Activated gamma-delta T cell (primary cell): ENCODE measurements at places on chromosomes 7 and 10.
A peak's percentile ranks its signal among the peaks of the same experiment; 100 is the strongest.

- DNase-seq = no peak
Observed at GRCh38 chr7:34523226-34523918, 134.6 kb upstream of the NPSR1 start.

GRCh38 chr10:126459032-126459831, 71.0 kb upstream of the ADAM12 start:
- DNase-seq = no peak

GRCh38 chr7:10015687-10016086, 958.0 kb upstream of the PHF14 start:
- no peak for DNase-seq

DNA sequence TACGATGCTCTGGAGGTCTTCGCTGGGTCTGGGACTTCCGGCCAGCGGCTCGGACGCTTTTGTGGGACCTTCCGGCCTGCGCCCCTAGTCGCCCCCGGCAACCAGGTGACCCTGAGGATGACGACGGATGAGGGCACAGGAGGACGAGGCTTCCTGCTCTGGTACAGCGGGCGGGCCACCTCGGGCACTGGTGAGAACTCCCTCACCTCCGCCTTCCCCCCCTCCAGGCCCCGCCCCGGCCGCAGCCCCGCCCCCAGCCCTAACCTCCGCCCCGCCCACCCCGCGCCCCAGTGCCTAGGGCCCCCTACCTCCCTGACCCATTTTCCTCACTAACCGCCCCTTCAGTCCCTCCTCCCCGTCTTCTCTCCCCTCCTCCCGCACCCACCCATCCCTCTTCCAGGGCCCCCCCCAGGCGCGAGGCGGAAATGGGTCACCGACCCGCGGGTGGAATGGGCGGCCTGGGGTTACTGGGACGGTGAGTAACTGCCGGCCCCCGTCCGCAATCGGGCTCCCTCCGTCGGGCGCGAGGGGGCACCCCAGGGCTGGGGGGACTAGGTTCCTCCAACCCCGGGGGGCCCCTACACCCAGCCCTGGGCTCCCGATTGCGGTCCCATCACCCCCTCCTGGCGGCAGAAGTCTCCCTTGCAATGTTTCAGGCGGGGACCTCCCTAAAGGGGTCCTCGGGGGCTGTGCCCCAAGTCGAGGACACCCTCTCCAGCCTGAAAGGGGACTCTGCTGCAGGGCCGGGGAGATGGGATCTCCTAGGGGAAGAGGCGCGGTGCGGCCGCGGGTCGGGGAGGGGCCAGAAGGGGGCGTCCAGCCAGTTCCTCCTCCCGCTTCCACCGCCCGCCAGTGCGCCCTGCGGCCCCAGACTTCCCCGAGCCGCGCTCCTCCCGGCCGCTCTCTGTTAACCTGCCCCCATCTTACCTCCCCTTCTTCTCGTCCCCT, 2.1 kb downstream of the PCOLCE start:
- DNase-seq = peak; percentile 80

GRCh38 chr10:45817130-45817859, 30.0 kb downstream of the AGAP4 start:
- no peak for DNase-seq

- DNase-seq = no peak
Observed at GRCh38 chr10:1240341-1240775, 184.2 kb downstream of the WDR37 start.

DNA sequence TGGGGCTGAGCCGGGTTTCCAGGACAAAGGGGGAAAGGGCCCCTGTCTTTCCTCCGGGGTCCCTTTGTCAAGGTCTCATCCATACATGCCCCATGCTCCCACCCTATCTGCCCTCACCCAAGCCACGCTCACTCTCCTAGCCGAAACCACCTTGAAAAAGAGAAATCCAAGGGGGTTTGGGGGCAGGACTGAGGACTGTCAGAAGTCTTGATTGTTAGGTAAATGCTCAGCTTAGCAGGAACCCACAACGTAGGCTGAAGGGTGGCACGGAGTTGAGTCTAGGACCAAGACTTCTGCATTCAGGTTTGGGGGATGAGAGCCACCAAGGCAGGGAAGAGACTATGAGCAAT, 719 bp upstream of the PGAM2 start:
- no peak for DNase-seq

DNA sequence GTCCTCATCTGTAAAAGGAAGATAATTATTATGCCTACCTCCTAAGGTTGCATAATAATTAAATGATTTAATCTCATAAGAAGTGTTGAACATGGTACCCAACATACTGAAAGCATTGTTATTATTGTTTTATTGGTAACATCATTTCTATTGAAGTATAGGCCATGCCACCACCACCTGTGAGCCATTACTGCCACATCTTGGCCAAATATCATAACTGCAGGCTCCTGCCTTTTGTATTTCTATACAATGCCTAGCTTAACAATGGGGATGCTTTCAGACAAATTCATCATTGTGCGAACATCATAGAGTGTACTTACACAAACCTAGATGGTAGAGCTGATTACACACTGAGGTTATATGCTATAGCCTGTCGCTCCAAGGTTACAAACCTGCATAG, 61.1 kb upstream of the NPSR1 start:
- no peak for DNase-seq

DNA sequence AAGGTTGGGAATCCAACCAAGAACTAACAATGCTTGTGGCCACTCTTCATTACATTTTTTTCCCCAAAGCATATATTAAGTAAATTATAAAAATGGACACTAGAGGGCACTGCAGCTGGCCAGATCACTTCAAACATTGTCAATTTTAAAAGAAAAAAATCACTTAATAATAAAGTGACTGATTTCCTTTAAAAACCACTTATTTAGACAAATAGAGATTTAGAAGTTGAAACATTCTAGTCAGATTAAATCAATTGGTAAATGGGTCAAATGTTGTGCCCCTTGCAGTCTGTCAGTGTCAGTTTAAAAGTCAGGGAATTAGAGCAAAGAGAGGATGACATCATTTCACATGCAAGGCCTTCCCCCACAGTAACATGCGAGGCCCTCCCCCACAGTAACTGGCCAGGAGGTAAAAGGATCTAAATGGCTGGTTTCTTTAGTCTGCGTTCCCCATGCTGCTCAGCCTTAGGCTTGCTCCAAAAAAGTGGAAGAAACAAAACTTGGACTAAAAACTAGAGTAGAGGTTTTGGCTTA, 177.9 kb downstream of the SKAP2 start:
- DNase-seq = no peak

DNA sequence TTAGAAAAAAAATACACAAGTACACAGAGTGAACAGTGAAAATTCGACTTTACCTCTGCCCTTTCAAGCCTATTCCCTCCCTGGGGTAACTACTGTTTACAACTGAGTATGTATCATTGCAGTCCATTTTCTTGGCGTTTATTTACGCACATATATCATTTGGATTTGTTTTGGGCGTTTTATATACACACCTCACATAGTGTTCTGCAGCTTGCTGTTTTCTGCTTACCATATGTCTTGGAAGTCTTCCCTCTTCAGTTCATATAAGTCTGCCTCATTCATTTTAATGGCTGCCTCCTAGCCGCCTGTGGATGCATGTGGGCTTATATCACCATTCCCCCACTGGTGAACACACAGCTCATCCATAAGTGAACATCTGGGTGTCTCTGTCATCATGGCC, 41.6 kb upstream of the COL13A1 start:
- no peak for DNase-seq

GRCh38 chr10:62545160-62546066, 171.2 kb downstream of the ZNF365 start:
- DNase-seq = no peak

GRCh38 chr7:2758673-2759616, 70.9 kb downstream of the AMZ1 start:
- no peak for DNase-seq

DNA sequence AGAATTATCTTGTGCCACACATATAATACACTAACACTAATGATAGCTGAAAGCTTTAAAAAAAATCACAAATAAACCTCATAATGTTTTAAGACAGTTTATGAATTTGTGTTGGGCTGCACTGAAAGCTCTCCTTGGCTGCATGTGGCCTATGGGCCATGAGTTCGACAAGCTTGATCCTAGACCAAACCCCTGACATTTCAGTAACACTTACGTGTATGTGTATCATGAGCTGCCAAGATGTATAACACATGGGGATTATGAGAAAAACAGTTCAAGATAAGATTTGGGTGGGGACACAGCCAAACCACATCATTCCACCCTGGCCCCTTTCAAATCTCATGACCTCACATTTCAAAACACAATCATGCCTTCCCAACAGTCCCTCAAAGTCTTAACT, 823.8 kb downstream of the PCDH15 start:
- no peak for DNase-seq

DNA sequence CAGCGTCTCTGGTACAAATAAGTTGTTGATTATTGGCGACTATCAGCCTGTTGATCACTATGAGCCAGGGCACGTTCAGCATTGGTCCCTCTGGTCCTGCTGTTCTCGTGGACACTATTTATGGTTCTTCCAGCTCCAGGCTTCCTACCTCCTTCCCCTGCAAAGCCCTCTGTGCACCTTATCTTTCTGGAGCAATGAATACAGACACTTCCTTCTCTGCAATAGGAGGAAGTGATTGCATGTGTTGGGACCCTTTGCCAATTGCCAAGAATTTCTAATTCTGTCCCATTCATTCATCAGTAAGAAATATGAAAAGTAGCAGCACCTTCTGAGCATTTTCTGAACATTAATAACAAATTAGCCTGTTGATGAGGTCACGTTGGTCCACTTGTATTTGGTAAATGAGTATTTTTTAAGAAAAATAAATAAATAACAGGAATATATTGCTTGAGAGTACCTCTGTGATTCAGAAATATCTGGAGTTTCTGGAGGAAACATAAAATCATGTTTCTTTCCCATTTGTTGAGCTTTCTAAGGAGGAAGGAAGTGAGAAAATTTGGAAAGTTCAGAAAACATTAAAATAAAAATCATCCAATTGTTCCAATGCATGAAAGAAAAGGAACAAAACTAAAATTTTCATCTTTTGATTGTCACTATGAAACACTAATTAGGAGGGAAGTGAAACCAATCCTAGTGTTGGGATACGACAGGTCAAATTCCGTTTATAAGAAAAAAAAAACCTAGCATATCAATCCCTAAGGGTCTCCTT, 259.1 kb upstream of the KLF6 start:
- DNase-seq = no peak

- DNase-seq = no peak
Observed at GRCh38 chr10:36441557-36441956, 683.8 kb upstream of the ANKRD30A start.

- DNase-seq = no peak
Observed at GRCh38 chr7:80908360-80908797, 10.5 kb downstream of the SEMA3C start.

DNA sequence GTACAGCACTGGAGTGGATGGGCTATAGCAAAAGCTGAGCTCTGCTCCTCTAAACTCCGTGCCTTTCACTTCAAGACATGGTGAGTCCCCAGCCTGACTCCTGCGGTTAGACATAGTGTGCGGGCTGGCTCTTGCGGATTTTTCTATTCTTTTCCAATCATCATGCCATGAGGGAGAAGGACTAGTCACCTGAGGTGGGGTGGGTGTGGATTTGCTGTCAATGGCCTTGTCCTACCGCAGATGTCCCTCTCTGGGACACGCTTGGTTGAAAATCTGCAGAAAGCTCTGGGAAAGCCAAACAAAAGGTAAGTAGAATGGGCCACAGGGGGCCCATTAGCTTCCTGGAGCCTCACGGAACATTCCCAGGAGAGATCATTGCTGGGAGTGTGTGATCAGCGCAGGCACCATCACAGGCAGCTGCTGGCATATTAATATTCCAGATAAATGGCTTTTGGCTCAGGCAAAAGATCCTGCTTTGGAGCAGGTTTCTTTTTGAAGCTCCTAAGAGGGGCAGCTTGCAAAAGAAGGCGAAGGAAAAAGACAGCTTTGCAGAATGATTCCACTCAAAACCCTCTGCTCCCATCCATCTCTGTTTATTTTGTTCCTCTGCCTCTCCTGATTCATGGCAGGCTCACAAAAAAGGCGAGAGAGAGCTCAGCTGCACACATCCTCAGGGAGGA, 509.0 kb upstream of the ZMIZ1 start:
- no peak for DNase-seq

- no peak for DNase-seq
Observed at GRCh38 chr10:119616882-119617570, 20.3 kb upstream of the TIAL1 start.

DNA sequence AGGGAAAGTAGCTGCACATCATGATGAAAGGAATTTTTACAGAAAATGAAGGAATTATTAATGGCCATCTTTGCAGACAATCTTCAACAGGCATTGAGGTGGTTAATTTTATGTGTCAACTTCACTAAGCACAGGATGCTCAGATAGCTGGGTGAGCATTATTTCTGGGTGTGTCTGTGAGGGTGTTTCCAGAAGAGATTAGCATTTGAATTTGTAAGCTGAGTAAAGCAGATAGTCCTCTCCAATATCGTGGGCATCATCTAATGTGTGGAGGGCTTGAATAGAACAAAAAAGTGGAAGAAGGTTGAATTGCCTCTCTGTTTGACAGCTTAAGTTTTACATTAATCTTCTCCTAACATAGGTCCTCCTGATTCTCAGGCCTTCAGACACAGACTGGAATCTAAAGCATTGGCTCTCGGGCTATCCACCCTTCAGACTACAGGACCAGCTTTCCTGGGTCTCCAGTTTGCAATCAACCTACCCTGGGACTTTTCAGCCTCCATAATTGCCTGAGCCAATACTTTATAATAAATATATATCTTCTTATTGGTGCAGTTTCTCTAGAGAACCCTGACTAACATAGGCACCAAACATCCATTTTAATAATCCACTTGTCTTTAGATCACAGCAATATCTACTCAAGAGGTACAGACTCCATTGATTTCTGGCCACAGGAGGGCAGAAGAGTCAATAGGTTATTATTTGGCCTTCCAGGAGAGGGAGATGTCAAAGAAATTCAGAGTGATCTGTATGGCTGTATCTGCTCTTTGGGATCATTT, 10.5 kb upstream of the CRPPA start:
- DNase-seq = no peak

GRCh38 chr7:7201578-7202374, 19.4 kb downstream of the C1GALT1 start:
- DNase-seq = no peak

- no peak for DNase-seq
Observed at GRCh38 chr10:126147866-126148587, 240.2 kb downstream of the ADAM12 start.
